ENCODE measurements at places on chromosomes 11 and 22.

- no peak for DNase-seq
Observed at GRCh38 chr11:73838443-73839122, 38.1 kb downstream of the COA4 start.

DNA sequence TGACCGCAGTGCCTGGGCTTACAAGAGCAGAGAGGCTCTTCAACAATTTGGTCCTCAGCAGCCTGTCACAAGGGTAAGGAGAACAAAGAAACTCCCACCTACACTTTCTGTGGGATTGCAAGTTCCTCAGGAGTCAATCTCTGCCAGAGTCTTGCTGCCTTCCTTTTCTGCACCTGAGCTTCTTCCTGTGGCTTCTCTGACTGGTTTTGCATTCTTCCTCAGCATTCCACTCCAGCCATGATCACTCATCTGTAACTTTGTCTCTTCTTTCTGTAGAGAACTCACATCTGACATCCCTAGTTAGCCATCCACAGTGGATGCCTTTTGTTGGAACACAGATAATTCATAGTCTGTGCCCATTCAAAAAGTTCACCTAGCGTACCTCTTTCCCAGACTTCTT lies 14.2 kb upstream of the OR6A2 start:
- DNase-seq, result no peak

- no peak for DNase-seq
Observed at GRCh38 chr11:85752201-85752889, 58.6 kb downstream of the SYTL2 start.

DNA sequence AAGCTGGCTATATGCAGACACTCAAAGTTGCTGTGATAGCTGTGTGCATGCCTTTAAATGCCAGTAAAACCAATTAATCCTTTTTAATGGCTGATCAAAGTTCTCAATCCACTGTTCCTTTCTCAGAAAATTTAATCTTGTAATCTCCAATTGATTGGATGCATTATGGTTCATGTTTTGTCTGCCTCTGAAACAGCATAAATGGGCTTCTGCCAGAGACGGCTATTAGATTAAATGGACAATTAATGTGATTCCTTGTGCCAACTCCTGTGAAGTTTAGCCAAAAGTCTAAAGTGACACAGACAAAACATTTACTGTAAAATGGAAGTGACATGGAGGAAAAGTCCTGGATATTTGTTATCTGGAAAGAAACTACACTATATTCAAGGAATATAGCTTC lies 952.5 kb upstream of the FAT3 start:
- no peak for DNase-seq

- DNase-seq, result no peak
Observed at GRCh38 chr22:49470741-49471503, 356.8 kb downstream of the BRD1 start.

- DNase-seq, result no peak
Observed at GRCh38 chr11:73267906-73268540, 4.1 kb upstream of the P2RY6 start.

DNA sequence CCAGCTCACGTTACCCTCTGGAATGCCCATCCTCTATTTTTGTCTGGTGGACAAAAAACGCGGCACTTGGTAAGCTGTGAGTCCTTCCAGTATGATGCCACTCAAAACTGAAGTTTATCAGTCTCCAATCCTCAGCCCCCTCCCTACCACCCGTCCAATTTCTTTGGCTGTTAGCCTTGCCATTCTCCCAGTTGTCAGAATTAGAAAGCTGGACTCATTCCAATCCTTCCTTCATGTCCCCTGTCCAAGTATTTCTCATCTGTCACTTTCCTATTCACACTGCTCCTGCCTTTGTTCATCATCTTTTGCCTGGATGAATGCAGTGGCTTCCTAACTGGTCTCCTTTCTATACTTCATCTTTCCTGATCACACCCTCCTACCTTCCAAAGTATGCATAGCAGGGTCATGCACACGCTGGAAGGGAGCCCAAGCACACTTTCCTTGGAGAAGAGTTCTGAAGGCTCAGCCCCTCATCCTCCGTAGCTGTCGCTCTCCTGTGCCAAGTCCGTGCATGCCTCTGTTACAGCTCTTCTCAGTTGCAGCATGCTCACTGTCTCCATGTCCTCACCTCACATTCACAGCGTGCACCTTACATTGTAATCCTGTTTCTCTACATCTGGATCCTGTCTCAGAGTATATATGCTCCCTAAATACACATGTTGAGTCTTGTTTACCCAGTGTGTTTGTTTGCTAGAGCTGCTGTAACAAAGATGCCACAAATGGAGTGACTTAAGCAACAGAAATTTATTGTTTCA lies 19.4 kb downstream of the APLP2 start:
- DNase-seq, result no peak

DNA sequence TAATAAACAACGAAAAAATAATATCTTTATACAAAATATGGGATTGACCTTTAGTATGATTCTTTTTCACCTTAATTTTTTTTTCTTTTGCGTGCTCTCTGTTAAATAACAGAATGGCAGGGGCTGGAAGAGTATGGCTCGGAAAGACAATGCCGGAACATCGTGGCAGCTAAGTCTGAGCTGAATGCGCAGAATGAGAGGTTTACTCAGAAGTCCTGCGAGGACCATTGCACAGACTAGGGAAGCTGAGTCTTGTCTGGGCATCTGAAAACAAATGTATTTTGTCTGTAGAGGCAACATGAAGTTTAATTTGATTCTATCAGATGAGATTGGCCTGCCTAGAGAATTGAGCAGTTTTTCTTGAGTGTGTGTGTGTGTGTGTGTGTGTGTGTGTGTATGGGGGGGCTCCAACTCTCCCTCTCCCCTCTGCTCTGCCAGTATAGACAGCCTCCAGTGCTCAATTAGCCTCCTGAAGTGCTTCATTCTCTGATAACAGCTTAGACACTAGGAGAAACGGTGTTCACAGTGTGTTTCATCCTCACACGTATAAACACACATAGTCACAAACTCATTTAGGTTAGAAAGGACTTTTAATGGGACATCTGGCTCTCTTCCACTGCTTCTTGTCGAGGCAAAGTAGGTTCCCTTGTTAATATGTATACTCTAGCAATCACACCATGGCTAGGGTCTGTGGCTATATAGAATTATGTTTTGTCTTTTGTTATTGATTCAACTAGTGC lies 244.3 kb upstream of the SORL1-AS1 start:
- no peak for DNase-seq

DNA sequence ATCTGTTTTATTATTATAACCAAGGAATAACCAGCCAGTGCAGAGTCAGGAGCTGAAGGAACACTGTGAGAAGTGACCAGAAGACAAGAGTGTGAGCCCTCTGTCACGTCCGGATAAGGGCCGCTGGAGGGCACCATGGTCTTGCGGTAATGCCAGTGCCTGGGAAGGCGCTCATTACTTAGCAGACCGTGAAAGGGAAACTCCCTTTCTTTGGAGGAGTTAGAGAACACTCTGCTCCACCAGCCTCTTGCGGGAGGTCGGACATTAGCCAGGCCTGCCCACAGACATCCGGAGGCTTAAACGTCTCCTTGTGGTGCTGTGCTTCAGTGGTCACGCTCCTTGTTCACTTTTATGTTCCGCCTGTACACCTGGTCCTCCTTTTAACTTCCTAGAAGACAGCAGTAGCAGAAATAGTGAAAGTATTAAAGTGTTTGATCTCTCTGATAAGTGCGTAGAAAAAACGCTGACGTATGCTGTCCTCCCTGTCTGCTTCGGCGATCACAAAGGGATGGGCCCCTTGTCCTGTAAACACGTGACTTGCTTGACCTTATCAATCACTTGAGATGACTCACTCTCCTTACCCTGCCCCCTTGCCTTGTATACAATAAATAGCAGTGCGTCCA lies 120.6 kb upstream of the LMO1 start:
- no peak for DNase-seq

DNA sequence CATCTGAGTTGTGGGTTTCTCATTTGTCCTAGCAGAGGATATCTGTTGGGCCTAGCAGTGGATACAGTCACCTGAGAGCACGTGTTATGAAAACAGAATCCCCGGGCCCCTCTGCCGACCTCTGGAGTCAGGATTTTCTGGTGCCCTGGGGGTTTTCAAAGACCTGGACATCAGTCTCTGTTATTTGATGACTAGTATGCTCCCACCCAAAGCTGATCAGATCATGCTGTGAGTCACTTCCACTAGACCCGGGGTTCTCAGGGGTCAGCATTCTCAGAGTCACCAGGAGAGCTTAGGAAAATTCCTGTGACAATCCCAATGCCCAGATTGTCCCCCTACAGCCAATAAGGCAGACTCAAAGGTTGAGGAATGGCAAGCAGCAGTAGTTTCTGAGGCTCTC lies 38.7 kb downstream of the KCNJ1 start:
- no peak for DNase-seq

DNA sequence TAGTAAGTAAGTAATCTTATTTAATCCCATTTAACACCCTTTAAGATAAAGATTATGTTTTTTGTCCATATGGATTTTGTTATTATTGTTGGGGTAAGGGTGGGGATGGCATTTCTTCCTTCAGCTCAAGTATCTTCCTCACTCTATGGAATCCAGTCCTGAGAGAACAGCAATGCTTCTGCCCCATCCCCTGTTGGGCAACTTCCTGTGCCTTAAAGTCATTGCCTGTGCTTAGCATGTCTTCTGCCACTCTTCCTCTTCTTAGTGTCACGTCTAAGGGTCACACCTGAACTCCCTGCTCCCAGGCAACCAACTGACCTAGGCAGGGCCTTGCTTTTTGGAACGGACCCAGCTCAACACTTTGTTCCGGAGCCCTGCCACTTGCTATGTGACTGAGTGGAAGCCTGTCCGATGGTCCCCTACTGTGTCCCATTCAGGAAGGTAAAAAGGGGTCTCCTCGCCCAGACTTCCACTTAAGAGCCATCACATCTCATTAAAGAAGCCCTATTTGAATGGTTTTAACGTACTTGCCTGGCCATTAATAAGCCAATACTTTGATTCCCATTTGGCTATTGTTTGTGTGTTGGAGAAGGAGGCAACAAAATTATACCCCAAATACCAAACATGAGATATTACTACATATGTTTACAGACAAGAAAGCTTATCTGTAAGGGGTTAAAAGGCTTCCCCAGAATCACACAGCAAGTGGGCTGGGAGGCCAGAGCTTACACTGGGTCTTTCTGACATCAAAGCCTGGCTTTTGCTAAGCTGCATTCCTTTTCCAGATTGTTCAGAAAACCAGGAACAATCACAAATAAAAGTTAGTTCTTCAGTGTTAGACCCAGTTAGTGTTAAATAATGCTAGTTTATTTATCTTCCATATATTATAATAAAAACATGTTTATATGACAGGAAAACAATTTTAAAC lies 59.2 kb downstream of the RAB38 start:
- DNase-seq, result no peak

DNA sequence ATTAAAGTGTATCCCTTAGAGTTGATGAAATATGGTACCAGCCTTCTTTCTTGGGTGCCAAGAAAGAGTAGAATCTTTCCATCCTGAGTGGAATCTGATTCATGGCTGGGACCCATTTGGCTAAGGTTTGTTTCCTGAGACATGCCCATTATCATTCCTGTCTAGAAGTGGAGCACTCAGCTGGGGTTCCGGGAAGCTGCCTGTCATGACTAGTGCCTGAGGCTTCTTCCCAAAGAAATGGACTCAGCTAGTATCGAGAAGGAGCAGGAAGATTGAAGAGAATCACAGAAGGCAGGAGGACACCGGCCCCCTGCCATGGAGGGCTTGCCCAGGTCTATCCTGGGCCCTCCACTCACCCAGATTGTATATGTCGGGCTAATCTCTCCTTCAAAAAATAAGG lies 57.6 kb downstream of the KREMEN1 start:
- no peak for DNase-seq

GRCh38 chr11:66183494-66184048 lies 84.9 kb upstream of the RAB1B start:
- peak; percentile 70 for DNase-seq

- DNase-seq, result no peak
Observed at GRCh38 chr22:32562401-32562800, 87.8 kb downstream of the FBXO7 start.

DNA sequence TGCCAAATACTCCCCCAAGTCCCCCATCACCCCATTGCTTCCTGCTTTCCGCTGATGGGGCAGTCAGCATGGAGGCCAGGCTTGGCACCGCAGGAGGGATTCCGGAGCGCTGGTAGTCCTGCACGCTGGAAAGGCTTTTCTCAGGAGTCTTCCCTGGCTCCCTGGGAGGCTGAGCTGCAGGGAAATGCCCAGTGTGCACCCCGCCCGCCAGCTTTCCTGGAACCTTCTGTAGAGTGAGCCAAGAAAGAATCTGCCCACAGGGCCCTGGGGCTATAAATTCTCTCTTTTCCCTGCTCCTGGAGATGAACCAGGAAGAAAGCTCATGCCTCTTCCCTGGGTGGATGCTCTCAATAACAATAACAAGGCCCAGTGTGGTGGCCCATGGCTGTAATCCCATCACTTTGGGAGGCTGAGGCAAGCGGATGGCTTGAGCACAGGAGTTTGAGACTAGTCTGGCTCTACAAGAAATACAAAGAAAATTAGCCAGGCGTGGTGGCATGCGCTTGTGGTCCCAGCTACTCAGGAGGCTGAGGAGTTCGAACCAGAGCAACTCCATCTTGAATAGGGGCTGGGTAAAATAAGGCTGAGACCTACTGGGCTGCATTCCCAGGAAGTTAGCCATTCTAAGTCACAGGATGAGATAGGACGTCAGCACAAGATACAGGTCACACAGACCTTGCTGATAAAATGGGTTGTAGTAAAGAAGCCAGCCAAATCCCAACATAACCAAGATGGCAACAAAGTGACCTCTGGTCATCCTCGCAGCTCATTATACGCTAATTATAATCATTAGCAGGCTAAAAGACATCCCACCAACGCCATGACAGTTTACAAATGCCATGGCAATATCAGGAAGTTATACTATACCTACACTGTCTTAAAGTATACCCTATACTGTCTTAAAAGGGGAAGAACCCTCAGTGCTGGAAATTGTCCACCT lies 46.4 kb upstream of the FTH1 start:
- DNase-seq, result no peak

- DNase-seq, result no peak
Observed at GRCh38 chr11:36400766-36401455, 104.8 kb downstream of the PRR5L start.

DNA sequence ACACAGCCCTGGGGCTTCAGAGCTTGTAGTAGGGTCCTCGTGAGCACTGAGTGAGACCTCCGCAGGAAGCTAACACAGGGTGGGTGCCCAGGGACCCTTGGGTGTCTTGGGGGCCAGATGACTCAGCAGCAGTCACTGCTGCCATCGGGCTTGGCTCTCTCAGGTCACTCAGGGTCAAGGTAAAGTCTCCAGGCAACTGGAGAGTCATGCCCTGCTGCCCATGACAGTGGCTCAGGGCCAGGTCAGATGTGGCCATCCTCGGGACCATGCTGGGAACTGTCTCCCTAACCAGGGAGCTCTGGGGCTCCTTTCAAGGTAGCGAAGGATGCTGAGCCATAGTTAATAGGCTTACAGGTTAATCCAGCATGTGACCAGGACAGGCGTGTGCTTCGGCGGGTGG lies 44.4 kb upstream of the SLC22A12 start:
- DNase-seq, result no peak

GRCh38 chr11:71496421-71496820 lies 30.6 kb upstream of the KRTAP5-7 start:
- no peak for DNase-seq

- no peak for DNase-seq
Observed at GRCh38 chr22:31586137-31586920, 75.7 kb downstream of the PISD start.

All from CD4-positive, alpha-beta T cell treated with Interleukin-15 for 4 hours (primary cell).